Colonic mucosa (tissue), 4 donors: ENCODE measurements at places on chromosomes 7 and 10.

DNA sequence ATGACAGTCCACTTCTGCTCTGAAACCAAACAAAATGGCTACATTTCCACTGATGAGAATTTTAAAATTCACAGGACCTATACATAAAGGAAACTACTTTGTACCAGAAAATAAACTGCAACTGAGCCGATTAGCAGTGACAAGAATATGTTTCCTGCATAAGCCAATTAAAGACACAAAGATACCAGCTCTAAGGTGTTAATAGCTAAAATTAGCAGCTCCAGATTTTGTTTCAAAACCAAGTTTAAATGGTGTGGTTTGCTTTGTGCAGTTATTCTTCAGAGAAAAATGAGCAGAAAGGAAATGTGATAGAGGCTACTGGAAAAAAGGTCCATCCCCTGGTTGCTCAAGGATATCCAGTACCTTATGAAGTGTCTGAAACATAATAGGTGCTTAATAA is 123.2 kb downstream of the ANK3 start:
- no peak for DNase-seq

DNA sequence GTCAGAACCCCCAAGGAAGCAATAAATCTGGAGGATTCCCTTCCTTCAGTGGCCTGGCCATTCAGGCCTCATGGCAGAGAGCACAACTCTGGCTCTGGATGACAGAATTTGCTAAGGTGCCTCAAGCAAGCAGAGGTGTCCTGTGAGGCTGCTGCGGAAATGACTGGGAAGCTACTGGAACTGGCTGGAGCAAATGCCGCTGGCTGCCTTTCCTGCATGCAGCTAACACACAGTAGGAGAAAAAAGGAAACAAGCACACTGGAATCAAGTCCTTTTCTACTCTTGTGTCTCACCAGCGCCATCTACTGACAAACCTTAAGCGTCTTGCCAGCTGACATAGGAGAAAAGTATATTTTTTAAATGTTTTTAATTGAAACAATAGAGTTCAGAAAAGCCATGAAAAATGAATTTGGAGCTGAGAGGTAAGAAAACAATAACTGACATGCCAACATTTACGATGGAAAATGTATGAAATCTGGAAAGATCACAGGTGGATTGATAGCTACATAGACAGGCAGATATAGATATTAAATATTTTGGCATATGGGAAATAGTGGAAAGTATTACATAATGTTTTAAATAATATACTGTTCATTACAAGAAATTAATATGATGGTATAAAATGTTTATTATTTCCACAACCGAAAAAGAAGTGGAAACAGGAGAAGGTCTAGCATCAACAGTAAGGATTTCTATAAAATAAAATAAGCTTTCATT is 951.6 kb downstream of the ANKRD7 start:
- peak; percentile 51 for DNase-seq

- DNase-seq = no peak
Observed at GRCh38 chr7:27967639-27968038, 213.0 kb downstream of the JAZF1 start.

DNA sequence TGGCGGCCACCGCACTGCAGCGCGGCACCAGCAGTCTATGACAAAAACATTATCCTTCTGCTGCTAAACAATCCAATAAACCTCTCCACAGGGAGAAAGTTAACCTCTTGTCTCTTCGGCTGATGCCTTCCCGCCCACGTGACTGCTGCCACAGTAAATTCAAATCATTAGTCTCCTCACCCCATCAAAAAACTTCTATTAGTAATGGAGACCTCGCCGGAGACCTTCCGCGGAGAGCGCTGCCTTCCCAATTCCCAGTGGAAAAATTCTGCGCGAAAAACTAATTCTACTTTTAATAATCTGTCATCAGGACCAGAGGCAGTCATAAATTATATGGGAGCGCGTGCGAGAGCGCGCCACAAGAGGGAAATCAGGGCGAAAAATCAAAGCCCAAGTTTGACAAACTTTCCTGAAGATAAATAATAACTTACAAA is 90.0 kb upstream of the PAX2 start:
- no peak for DNase-seq

DNA sequence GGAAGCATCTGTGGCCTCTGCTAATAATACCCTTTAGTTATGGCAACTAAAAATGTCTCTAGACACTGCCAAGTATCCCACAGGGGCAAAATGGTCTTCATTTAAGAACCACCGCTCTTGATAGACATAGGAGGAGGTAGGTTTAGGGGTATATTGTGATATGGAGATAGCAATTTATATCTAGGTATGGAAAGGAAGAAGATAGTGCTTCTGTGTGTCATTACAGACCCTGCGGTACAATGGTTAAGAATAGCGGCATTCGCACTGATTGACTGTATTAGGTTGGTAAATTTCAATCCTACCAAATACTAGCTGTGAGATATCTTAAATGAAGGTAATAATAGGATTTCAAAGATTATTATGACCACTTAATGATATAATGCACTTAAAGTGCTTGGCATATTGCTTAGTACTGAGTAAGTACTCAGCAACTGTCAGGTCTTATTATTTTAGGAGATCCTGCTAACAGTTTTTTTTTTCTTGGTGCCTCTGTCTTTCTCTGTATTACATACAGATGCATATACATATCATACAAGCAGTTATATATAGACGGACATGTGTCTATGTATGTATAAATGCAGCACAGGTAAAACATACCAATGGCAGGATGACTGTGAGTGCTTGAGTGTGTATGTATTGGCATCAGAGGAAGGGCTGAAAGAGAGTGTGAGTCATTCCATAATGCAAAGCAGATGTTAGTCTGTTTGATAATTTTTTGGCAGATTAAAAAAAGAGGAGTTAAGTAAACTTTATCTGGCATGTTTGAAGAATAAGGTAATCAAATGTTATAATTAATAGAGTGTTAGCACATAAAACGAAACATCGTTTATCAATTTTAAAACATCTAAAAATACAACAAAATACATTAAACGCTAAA is 50.0 kb upstream of the ITGB8 start:
- no peak for DNase-seq

DNA sequence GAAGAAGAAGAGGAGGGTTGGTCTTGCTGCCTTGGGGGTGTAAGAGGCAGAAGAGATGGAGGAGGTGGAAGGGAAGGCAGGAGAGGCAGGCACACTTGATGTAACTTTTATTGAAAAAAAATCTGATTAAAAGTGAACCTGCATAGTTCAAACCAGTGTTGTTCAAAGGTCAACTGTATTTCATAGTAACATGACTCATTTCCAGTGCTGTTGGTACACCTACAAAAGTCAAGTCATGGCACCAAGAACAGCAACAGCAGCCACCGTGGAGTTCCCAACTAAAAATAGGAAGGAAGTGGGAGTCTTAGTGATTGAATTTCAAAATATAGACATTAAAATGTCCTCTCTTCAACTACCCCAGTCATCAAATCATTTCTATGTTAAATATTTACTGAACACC is 88.5 kb downstream of the CTNNA3 start:
- no peak for DNase-seq

- no peak for DNase-seq
Observed at GRCh38 chr10:4647109-4647785, 178.8 kb upstream of the AKR1E2 start.

DNA sequence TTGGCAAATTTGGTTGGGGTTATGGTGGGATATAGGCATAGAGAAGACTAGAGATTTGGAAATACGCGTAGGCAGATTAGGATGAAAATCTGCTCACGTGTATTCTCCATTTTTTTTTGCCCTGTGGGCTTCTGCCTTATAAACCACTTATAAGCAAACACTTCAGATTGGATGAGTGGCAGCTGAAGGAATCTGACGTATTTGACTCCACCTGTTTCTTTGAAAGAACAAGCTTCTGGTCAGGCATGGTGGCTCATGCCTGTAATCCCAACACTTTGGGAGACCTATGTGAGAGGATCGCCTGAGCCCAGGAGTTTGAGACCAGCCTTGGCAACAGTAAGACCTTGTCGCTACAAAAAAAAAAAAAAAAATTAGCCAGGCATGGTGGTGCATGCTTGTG is 5.1 kb downstream of the STK31 start:
- no peak for DNase-seq

- peak; percentile 23 for DNase-seq
Observed at GRCh38 chr10:59997827-59998525, 91.6 kb upstream of the CCDC6 start.

DNA sequence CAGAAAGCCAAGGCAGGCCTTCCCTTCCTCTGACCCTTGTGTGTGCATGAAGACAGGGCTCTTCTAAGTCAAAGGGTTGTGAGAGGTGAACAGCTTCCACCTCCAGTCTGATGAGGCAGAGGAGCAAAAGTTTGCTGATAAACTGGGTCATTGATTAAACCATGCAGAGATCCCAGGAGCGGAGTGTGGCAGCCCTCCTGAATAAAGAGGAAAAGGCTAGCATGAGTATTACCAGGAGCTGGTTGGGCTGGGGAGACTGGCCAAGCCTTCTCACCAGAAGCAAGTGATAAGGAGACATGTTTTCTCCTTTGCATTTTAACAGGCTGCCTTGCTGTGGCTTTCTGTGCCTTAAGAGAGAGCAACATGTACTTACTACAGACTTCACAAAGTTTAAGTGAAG is 10.2 kb downstream of the LMOD2 start:
- no peak for DNase-seq

DNA sequence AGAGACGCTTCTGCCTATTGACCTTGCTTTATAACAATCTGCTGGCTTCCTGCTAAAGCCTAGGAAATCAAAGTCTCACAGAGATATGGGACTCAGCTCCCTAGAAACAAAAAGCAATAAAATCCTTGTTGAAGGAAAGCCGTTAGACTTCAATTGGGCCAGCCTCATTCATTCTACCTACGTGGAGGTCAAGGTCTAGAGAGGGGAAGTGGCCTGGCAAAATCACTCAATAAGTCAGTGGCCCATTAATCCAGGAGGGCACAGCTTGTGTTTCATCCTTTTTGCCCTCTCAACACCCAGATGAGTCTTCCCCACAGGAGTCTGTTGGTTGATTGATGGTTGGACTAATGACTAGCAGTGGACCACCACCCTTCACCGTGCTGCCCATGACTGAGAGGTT is 40.5 kb upstream of the ACSL5 start:
- peak; percentile 57 for DNase-seq

- DNase-seq = no peak
Observed at GRCh38 chr10:118800920-118801319, 46.1 kb upstream of the CACUL1 start.

DNA sequence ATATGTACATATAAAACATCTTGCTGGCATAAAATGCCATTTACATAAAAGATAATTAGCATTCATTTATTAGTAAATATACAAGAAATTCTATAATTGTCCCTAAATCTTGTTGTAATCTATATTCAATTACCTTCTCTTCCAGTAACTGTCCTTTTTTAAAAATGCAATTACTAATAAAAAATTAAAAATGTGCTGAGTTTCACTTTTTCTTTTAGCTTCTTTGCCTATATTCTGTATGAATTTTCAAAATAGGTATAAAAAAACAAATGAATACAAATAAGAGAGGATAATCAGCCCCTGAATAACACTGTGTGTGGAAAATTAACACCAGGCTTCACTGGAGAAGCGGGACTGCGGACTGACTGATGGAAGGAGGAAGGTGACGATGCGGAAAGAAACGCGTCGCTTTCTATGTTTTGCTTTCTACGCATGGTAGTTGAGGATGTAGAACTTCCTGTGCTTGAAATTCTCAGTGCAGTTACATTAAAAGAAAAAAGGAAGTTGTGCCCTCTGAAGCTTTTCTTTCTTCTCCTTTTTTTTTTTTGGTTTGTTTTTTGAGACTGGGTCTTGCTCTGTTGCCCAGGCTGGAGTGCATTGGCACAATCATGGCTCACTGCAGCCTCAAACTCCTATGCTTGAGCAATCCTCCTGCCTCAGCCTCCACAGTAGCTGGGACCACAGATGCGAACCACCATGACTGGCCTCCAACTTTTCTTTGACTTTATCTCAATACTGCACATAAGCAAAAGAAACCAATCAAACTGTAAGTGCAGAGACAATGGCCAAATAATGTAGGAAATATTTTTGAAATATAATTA is 7.4 kb upstream of the ZMYND11 start:
- no peak for DNase-seq

- DNase-seq = no peak
Observed at GRCh38 chr10:29191674-29192073, 97.2 kb upstream of the LYZL1 start.

DNA sequence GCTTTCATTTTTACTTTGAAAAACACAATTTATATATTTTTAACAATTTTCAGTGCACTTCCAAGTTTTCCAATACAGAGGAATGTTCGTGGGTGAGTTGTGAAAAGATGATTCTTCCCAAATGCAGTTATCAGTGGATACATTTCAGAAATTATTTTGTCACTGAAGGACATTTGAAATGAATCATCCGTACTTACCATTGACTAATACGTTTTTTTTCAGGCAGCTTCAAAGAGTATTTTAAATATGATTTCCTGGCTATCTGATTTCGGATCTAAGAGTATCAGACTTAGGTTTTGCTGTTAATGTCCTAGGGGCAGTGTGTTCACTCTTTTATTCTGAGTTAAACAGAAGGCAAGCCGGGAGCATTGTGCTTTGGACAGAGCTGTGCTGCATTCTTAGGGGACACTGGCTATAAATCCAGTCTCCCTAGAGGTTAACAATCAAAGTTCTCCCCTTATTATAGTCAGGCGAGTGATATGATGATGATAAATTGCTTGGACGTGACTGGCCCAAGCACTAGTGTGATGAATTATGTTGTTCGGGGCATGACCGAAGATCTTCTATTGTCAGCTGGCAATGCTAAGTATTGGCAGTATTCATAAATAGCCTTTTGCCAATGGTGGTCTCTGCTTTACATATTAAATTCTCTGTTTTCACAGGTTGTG is 4.5 kb downstream of the PTER start:
- DNase-seq = no peak

DNA sequence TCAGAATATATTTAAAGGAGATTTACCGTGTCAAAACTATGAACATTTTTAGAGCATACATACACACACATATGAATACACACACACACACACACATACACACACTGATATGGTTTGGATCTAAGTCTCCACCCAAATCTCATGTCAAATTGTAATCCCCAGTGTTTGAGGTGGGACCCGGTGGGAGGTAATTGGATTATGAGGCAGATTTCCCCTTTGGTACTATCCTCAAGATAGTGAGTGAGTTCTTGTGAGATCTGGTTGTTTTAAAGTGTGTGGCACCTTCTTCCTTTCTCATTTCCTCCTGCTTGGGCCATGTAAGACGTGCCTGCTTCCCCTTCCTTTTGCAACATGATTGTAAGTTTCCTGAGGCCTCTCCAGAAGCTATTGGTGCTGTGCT is 515.0 kb upstream of the ZMIZ1 start:
- no peak for DNase-seq

GRCh38 chr10:69107176-69107490 is 16.8 kb upstream of the VPS26A start:
- no peak for DNase-seq

DNA sequence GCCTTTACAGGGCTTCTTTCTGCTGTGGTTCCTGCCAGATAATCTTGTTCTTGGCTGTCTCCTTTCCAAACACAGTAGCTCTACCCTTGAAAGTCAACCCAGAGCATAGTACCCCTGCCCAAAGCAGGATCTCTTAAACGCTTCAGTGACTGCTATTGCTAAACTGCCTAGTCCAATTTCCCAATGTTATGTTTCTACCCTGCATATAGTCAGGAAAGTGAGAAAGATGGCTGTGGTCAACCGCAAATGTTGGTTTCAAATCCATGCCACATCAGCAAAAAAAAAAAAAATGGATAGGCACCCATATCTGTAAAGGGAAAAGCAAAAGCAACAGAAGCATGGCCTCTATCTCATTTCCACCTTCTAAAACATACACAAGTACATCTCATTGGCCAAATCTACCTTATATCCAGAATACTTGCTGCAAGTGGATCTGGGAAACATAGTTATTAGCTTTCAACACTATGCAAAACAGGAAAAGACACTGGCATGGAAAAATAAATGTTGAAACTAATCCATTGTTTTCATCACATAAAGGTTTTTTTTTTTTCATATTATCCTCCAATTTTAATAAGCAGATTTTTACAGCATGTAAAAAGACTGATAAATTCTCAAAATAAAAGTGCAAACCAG is 59.8 kb downstream of the DNAJC1 start:
- DNase-seq = no peak
